GM23248 (cell line): ENCODE measurements at places on chromosomes 3 and 15.

DNA sequence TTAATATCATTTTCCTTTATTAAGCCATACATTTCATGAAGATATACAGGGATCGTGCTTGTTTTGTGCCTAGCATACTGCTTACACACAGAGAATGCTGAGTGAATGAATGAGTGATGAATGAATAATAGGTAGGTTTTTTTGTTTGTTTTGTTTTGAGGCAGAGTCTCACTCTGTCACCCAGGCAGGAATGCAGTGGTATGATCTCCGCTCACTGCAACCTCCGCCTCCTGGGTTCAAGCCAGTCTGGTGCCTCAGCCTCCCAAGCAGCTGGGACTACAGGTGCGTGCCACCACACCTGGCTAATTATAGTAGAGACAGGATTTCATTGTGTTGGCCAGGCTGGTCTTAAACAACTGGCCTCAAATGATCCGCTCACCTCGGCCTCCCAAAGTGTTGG is 400.0 kb downstream of the ROBO1 start:
- no peak for DNase-seq

DNA sequence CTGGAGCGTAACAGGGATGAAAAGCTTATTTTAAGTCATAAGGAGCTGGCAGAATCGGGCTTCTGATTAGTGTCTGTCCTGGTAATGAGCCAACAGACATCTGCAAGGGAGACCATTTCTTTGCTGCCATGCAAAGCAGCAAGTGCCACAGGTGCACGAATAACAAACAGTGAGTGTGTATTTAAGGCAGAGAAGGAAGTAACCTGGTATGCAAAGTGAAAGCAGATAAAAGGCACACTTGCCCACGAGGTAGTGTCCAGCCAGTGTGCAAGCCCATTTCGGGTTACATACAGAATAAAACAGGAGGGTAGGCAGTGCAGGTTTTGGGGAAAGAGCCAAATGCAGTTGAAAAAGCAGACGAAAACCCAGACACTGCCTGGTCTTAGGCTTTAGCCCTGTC is 1153.7 kb downstream of the SI start:
- DNase-seq = no peak

DNA sequence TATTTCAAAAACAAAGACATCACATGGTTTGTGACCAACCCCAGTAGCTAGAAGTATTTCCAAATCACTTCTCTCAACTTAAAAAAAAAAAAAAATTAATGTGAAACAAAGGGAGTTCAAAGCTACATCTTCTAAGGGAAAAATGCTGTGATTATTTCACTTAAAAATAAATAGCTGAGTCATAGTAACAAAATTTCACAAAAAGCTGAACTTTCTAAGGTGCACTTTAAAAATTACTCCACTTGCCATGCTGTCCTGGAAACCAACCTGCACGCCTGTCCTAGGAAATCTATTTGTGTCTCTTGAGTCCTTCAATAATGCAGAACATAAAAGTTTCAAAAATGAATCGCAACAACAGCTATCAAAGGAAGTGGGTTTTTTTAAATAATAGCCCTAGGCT is 1.8 kb downstream of the ACAP2 start:
- peak; percentile 44 for DNase-seq

DNA sequence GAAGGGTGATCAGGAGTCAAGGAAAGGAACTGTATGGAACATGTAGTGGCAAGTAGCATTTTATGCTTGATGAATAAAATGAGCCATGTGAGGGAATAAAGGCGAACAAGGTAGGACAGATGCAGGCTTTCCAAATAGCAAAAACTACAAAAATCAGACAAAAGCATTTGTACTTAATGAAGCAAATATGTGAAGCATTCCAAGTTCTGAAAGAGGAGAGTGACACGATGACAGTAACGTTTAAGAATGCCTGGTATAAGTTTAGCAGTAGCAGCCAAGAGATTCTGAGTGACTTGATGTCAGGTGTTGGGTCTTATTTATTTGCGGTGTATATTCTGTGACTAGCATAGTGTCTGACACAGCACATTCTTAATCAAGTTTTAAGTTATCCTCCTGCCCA is 408.2 kb upstream of the RASGRP1 start:
- DNase-seq = peak; percentile 15

DNA sequence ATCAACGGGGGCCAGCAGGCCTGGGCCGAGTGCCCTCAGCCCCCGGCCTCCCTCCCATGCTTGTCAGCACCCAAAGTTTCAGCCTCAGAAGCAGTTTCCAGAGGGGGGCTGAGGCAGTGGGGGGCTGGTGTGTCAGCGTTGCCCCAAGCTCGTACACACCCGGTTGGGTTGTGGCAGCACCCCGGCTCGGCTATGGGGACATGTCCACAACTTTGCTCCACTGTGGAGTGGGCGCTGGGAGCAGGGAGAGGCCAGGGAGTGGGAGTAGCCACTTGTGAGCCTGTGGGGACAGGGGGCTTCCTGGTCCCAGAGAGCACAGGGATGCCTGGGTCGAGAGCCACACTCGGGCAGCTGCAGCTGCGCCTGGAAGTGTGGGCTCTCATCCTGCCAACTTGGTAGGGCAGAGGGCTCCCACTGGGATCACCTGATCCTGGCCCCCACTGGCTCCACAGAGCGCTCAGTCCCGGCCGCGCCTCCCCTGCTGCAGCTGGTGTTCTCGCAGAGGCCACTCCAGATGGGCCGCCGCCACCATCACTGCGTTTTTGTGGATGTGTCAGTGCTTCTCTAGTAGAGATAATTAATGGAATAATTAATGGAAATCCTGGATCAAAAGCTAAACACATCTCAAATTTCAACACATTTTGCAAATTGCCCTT is 75.1 kb downstream of the NR1D2 start:
- no peak for DNase-seq

DNA sequence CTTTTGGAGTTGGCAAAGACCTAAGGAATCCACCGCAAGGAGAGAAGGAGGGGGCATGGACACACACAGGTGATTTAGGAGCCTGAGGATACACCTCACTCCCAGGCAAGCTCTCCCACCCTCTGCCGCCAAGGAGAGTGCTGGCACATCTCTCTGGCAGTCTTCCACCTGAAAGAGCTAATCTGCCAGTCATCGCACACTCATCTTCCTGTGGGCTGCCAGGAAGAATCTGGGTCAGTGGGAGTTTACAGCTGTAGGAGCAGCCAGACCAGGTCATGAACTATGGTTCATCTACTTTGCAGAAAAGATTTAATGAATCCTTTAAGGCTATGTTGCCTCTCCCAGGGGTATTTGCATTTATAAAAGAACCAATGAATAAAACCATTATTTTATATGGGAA is 170.6 kb upstream of the TSC22D2 start:
- DNase-seq = peak; percentile 85

DNA sequence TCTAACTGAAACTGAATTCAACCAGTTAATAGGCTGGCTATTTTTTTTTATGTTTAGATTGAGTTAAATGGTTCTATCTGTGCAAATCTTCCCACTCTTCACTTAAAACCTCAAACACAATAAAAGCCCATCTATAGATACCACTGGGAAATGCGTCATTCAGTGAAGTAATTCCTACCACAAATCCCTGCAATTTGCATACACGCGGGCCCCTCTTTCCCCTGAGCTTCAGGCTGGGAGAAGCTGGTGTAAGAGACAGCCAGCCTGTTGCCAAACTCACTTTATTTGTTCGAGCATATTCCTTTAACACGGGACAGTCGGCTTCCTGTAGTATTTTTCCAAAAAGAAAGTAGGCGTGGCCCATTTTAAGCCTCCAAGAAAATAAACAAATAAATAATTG is 26.0 kb upstream of the MCTP2 start:
- DNase-seq = no peak

- no peak for DNase-seq
Measured at GRCh38 chr3:2822611-2823010, 287.6 kb downstream of the IL5RA start.

- DNase-seq = peak; percentile 37
Measured at GRCh38 chr15:69757186-69757585, 304.6 kb downstream of the RPLP1 start.

- DNase-seq = no peak
Measured at GRCh38 chr3:82978368-82978767, 1216.9 kb upstream of the GBE1 start.

GRCh38 chr15:69412701-69413100 is 1.4 kb upstream of the KIF23 start:
- DNase-seq = no peak

- DNase-seq = peak; percentile 90
Measured at GRCh38 chr3:48564022-48564421, 441 bp upstream of the UCN2 start.

DNA sequence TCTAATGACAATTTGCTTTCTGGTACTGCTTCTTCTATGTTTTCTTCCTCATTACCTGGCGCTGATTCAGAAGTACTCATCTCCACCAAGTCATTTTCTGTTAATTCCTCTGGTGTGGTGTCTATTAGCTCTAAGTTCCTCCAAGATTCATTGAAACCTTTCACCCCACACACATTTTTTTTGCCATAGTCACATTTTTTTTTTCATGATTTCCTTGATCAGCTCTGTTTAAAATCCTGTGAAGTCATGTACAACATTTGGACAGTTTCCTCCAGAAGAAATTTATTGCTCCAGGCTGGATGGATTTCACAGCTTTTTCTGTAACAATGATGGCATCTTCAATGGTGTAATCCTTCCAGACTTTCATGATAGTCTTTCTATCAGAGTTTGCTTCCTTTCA is 243.2 kb upstream of the VEPH1 start:
- DNase-seq = peak; percentile 49

GRCh38 chr3:40895109-40895508 is 304.2 kb upstream of the CTNNB1 start:
- DNase-seq = peak; percentile 2

GRCh38 chr3:39104961-39105686 is 2.3 kb downstream of the GORASP1 start:
- peak; percentile 14 for DNase-seq
